ENCODE measurements at places on chromosomes 3 and 15.
A peak's percentile ranks its signal among the peaks of the same experiment; 100 is the strongest.

DNA sequence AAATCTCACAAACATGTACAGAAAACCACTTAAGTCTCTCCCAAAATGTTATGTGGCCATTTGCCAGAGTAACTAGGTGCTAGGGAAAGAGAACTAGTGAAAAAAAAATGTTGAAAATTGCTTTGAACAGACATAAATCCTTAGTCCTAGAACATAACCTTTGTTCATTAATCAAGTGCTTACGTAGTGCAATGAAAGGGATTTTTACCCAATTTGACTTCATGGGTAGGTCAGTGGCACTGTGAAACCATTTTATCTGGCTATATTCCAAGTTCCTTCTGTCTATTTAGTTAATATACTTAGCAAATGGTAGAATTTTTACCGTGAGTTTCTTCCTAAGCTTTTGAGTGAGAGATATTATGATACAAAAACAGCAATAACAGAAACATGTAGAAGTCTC is 209.4 kb downstream of the DIPK2A start:
- no peak for DNase-seq

GRCh38 chr15:93041159-93041547 is 47.9 kb downstream of the RGMA start:
- DNase-seq, result no peak

DNA sequence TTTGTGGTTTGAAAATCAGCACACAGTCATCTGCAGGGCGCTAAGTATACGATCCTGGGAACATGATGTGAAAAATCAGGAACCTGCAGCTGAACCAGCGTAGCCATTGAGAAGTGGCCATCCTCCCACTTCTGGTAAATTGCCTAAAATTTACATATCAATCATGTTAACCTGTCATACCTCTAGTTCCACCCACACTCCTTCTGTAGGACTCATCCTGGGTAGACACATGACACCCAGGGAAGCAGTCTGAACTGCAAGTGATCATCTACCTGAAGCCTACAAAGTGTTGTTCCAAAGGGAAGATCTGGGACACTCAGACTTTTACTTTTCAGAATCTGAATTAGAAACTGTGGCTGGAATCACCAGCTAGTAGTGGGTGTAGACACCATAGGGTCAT is 5.5 kb upstream of the PSMD6 start:
- no peak for DNase-seq

DNA sequence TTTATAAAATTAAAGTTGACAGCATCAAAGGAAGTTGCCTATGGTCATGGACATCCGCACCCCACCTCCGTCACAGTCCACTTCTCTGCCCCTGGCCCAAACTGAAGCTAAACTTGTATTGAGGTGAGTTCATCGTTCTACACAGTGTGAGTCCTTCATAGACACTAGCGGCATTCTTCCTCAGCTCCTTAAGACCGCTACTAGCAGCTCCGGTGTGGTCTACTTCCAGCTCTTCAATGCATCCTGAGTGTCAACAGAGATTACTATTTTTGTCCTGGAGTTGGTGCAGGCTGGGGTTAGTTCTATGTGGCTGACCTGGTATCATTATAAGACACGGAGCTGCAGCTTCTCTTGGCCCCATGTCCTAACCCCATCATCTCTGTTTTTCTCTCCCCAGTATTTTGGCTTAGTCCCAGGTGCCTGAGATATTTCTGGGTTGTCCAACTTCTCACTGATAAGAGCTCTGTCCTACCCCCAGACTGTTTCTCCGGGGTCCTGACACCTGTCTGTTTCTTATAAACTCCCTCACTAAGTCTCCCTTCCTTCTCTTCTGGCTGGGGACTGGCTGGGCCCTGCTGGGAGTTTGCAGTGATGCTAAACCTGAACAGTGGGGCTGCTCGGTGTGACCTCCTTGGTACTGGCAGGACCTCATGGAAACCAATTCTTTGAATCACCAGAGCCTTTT is 169.2 kb upstream of the ATP10A start:
- no peak for DNase-seq

- no peak for DNase-seq
Observed at GRCh38 chr3:111610612-111611054, 15.5 kb upstream of the ZBED2 start.

DNA sequence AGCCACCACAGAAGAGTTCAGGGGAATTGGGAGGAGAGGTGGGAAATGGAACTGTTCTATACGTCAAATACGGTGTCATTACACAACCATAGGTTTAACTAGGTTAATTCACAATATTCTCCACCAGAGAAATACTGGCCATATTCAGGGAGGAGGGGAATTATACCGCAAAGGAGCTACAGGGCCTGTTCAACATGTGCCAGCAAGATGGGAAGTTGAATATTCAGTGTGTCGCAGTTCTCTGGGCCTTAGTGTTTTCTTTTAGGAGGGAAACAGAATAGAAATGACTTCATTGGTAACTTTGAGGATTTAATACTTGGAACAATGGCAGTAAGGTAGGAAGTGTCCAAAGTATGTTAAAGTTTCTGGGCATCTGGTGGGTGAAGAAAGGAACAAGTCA is 18.0 kb upstream of the FBXW12 start:
- DNase-seq, result no peak

DNA sequence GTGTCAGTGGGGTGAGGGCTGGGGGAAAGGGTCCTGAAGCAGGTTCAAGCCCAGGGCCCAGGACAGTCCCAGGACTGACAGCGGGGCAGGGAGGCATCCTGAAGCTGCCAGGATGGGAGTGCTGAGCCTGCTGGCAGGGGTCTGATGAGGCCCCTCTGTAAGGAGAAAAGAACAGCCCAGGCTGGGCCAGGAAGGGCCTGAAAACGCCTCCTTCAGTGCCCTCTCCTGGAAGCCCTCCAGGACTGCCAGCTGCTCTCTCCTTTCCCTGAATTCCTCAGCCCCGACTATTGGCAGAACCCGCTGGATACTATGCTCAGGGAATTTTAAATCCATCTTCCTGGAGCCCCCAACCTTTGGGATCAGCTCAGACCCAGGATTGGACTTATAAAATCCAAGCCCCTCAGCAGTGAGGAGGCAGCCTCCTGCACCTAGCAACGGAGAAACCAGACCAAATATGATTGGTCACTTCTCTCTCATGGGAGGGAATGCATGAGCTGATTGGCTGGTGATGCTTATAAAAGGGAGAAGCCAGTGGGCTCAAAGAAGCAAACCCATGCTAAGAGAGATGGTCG is 203.5 kb upstream of the LINGO1 start:
- DNase-seq, result no peak

- no peak for DNase-seq
Observed at GRCh38 chr15:69559440-69560190, 107.0 kb downstream of the RPLP1 start.

DNA sequence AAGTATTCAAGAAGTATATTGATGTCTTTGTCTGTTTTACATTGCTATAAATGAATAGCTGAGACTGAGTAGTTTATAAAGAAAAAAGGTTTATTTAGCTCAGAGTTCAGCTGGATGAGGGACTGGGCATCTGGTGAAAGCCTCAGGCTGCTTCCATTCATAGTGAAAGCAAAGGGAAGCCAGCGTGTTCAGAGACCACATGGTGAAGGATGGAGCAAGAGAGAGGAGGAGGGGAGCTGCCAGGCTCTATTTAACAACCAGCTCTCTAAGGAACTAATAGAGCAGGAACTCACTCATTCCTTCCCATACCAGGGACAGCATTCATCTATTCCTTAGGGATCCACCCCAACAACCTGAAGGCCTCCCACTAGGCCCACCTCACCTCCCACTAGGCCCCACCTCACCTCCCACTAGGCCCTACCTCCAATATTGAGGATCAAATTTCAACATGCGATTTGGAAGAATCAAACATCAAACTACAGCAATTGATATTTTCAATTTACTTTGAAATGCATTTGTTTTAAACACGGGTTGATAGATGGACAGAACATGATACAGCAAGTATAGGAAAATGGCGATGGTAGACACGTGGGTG is 167.5 kb upstream of the HES1 start:
- DNase-seq, result no peak

DNA sequence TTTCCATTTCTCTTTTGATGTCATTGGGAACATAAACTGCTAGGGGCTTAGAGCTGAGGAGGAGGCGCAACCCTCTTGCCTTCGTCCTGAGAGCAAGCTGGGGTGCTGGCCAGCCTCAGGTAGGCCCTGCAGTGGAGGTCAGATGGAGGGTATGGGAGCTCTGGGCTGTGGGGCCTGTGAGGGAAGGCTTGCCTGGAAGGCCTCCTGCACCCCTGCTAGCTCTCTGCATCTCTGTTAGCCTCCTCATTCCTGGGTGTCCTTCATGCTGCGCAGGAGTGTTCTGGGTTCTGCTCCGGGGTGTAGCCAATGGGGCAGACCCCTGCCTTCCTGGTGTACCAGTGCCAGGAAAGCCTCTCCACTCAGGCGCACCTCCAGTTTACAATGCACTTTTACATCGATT is 11.8 kb downstream of the GP5 start:
- peak; percentile 36 for DNase-seq

GRCh38 chr3:145798007-145798406 is 363.0 kb downstream of the PLOD2 start:
- no peak for DNase-seq

DNA sequence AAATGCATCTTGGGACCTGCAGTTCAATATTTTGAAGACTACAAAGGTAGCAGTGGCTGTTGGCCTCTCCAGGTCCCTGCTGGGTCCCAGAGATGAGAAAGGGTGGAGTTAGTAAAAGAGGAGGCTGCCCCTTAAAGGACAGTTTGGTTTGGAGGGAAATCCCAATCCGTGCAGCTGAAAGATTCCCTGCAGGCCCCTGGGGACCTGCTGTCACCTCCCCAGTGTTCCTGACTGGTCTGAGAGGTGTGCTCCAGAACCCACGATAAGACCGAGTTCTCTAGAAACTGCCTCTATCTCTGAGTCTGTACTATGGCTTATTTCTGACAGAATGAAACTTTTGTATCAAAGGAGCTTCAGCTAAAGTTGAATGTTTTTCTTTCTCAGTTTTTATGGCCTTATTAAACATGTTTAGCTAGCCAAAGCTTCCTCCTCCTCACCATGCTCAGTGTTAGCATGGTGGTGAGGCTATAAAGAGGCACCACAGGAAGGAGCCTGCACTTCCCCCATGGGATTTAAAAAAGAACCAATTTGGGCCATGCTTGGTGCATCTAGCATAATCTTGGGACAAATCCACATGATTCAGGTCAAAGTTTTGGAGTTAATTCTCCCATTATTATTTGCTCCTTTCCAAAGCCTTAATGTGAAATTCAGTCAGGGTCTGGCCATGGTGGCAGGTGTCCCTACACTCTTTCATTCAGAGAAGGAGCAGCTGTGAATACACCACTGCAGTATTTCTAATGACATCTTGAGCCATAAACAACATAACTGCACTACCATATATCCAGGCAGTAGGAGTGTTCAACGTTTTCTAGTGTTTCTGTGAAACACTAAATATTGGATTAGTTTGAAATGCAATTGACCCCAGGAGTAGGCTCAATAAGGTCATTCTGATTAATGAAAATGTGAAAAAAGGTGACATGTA is 74.4 kb downstream of the ATP1B3 start:
- DNase-seq, result no peak

- DNase-seq, result no peak
Observed at GRCh38 chr3:57370341-57370740, 77.9 kb upstream of the ASB14 start.

DNA sequence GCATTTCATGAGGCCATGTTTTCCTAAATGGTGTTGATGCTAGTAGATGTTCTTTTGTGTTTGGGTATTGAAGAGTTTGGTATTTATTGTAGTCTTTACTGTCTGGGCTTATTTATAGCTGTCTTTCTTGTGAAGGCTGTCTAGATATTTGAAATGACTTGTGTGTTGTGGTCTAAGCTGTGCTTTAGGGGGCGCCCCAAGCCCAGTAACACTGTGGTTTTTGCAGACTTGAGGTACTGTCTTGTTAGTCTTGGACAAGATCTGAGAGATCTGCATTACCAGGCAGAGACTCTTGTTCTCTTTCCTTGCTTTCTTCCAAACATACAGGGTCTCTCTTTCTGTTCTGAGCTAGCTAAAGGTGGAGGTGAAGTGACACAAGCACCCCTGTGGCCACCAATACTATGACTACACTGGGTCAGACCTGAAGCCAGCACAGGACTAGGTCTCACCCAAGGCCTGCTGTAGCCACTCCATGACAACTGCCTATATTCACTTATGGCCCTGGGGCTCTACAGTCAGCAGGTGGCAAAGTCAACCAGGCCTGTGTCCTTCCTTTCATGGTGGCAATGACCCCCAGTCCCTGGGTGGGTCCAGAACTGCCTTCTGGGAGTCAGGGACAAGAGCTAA is 152.1 kb upstream of the TBC1D5 start:
- no peak for DNase-seq

DNA sequence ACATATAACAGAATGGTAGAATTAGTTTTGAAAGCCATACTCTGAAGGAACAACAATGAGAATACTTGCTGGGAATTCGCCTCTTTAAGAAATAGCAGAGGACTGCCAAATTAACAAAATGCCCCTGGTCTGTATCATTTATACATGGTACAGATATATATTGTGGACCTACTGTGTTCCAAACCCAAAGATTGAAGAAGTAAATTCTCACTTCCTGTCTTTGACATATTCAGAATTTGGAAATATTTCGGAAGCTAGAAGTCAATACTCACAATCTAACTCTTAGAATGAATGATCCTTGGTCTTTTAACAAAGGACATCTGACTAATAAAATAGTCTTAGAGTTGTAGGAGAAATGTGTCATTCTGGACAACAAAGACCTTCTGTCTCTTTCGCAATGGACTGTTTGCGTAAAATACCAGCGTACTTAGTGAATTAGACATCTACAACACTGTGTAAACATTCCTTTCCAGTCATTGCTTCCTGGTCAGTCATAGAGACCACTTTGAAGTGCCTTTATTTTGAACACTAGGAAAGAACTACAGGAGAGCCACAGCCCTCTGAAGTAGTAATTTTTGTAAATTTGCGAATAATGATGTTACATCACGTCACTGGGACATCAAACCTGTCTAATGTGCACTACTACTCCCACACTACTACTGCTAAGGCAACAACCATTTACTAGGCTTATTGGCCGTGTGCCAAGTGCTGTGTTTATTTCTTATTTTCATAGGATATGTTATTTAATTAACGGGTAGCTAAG is 68.0 kb downstream of the CHL1 start:
- no peak for DNase-seq

DNA sequence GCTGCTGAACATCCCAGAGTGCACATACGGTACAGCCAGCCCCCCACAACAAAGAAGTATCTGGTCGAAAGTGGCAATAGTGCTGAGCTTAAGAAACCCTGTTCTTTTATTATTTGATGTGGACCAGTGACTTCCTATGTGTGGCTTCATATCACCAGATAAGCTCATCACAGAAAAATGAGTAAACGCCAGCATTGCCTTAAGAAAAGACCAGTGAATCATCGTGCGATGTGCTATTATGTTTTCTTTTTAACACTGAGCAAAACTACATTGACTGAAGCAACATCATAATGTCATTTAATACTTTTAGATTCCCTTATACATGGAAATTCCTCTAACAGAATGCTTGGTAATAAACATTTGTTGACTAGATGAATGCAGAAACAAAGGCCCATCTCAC is 45.2 kb upstream of the ARRDC4 start:
- DNase-seq, result no peak

DNA sequence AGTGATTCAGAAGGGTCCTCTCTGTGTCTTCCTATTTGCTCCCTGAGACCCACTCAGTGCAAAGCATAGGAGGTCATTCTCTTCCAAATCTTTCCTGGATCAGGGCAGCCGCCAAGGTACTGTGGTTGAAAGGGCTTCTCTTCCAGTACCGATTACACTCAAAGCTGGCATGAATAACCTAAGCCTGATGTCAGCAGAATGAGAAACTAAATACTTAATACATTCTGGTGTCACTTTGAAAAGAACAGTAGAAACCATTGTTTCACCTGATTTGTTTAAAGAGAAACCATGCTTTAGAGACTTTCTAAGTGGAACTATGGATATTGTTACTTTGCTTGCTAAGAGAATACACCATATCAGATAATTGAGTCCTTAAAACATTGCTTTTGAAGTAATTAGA is 50.2 kb downstream of the PDHB start:
- no peak for DNase-seq

- DNase-seq, result no peak
Observed at GRCh38 chr15:20643829-20644425, 102.3 kb upstream of the GOLGA6L6 start.
